ENCODE measurements at places on chromosomes 11 and 22.
A peak's percentile ranks its signal among the peaks of the same experiment; 100 is the strongest.

DNA sequence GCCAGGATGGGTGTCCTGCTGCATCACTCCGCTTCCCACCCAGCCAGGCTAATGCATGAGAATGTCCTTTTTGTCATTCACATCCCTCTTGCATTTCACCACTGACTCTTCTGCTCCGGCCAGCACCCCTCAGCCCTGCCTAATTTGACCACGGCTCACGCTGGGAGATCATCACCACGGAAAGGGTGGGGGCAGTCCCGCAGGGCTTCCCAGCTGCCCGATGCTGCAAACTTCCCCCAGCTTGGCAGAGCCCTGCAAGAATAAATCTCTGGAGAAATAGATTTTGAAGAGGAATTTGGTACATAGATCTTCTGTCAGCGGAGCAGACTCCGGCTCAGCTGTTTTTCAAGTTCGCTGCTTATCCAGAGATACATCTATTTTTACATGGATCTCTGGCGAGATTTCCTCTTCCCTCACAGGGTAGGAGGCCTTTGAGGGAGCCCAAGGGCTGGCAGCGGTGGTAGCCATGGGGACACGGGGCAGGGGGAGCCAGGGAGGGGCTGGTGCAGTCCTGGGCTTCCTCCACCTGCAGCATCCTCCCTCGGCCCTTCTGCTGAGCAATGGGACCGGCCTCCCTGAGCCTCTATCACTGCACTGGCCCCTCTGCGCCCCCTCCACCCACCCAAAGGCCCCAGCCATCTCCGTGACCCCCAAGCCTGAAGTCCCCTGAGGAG lies 62.6 kb downstream of the BUD13 start:
- no peak for DNase-seq

- DNase-seq = peak; percentile 31
Observed at GRCh38 chr11:2671748-2672147, 28.0 kb downstream of the KCNQ1OT1 start.

DNA sequence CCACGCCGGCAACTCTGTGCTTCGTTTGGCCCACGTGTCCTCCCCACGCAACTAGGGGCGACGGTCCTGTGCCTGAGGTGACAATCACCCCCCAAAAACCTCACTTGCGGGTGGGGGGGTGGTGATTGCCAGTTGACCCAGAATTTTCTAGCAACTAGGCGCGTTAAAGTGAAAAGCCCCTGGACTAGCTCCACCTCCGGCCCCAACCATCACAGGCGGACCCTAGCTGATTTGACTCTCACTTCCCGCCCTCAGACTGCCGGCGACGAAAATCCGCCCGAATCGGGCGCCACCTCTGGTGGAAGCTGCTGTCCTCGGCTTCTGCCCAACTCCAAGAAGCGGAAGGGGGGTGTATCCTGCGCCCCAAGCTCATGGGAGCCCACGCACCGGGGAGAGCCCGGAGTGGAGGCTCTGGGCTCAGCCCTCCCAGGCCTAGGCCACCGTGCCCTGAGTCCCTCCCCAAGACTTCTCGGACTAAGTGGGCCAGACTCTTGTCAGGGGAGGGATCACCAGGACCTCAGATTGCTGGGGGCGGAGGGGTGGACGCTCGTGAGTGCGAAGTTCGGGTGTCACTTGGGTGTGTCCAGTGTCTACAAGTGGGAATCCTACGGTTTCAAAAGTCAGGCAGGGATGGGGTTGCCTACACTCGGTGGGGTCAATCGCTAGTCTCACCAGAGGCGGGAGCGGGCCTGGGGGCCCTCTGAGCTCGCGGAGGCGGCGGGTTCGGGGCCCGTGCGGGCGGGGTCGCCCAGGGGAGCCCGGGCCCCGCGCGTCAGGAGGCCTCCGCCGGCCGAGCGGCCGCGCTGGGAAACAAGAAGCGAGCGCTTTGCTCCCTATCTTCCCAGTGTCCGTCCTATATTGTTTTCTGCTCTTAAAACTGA lies 12.3 kb downstream of the PAX6 start:
- peak; percentile 77 for DNase-seq

GRCh38 chr11:8828580-8829361 lies 82.2 kb upstream of the AKIP1 start:
- no peak for DNase-seq
